ENCODE measurements at places on chromosomes 2 and 18.
A peak's percentile ranks its signal among the peaks of the same experiment; 100 is the strongest.

GRCh38 chr2:240911641-240912265 is 5.6 kb downstream of the CROCC2 start:
- DNase-seq: no peak

DNA sequence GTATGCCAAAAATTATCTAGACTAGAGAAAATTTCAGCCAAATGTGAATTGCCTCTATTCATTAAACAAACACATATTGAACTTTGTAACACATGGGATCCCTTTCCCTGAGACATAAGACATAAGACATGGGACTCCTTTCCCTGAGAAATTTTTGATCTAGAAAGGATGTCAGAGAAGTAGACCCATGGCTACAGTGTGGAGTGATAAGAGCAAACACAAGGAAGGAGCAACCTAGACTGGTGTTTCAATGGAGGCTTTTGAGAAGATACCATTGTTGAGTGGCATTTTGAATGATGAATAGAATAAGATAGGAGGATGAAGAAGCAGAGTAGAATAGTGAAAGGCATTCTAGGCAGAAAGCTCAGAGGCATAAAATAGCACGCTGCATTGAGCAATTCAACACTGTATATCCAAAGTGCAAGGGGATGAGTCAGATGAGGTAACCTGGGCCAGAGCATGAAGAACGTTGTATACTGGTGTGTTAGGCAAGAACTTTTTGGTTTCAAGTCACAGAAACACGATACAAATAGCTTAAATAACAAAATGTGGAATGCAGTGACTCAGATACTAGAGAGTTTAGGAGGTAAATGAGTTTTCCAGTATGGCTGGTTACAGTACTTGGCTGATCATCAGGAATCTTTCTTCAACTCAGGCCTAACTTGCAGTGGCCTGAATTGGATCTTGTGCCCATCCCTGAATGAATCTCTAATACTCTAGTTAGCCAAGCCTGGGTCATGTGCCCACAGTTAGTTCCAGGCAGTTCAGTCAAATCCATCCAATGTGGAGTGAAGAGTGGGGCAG is 129.8 kb upstream of the TANK start:
- DNase-seq: peak; percentile 99

GRCh38 chr2:109069331-109070194 is 59.4 kb upstream of the SH3RF3 start:
- no peak for DNase-seq

GRCh38 chr2:19873014-19873413 is 28.8 kb downstream of the TTC32 start:
- DNase-seq: no peak

DNA sequence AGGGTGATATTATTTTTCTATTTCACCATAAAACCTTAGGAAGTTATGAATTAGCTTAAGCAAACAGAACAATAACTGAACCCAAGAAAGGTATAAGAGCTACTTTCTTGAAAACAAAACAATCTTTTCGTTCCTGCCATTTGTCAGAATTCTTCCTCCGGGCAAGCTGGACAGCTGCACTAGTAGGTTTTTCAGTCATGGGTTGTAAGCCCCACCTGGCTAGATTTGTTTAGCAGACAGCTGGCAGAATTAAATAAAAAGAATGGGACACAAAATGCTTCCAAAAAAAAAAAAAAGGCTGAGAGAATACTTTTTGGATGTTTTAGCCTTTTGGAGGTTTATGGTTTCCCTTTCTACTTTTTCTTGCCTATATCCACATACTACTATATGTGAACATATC is 694.1 kb downstream of the ARHGAP15 start:
- no peak for DNase-seq

DNA sequence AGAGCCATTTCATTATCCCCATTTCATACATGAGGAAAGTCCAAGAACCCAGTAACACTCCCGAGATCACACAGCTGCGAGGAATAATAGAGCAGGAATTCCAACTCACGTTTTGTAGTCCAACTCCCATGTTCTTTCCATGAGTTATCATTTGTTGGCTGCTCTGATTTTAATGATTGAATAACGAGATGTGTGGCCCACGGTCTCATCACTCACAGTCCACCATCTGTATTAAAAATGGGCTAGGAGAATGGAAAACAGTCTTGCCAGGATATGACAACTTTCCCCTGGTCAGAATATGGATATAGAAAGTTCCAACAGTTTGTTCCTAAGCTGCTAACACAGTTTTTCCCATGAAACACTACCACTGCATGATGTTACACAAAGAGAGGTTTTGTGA is 147.5 kb downstream of the METTL4 start:
- DNase-seq: no peak

DNA sequence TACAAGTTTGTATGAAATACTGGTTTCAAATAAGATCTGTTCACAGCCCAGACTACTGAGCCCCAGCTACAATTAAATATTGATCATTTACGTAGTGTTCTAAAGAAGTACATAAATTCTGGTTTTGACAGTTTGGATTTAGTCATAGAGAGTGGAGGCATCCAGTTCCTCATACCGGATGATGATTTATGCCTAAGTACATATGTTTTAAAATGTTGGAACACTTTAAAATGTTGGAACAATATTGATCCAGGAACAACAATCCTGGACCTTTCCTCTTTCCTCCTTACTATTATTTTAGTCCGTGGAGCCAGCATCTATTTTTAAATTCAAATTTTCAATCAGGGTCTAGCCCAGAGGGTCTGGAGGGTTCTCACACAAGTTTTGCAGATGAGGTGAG is 22.8 kb upstream of the TTN start:
- no peak for DNase-seq

DNA sequence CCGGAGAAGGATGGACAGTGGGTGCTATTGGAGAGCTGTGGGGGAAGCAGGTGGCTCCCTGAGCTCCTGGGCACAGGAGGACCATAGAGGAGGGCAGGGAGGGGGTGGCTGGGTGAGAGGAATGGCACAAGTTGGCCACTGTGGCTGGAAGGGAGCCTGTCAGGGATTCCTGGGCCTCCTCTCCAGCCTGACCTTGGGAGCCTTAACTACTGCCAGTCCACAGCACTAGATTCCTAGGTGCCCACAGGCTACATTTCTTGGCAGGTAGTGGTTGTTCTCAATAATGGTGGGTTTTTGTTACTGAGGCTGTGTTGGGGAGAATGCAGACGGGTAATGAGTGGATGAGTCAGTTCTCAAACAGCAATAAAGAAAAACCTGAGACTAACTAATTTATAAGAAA is 26.0 kb downstream of the EFHD1 start:
- no peak for DNase-seq

DNA sequence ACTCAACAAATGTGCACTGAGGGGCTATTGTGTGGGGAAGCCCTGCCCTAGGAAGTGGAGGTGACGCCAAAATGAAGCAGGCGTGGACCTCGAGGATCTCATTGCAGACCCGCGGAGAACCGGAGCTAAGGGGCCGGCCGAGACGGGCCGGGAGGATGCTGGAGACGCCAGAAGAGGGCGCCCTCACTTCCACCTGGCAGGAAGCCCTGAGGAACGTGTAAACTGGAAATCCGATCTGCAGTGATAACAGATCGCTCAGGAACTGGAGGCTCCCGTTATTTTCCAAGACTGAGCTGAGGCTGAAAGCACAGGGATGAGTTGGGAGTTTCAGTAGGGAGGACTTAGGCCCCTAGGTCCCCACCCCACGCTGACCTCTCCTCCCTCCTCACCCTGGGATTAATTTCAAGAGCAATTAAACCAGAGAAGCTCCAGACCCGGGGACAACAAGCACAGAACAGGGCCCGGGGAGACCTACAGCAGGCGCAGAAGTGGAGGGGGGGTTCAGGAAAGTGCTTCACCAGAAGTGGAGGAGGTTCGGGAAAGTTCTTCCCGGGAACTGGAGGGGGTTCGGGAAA is 7.7 kb upstream of the COL6A3 start:
- DNase-seq: peak; percentile 92

DNA sequence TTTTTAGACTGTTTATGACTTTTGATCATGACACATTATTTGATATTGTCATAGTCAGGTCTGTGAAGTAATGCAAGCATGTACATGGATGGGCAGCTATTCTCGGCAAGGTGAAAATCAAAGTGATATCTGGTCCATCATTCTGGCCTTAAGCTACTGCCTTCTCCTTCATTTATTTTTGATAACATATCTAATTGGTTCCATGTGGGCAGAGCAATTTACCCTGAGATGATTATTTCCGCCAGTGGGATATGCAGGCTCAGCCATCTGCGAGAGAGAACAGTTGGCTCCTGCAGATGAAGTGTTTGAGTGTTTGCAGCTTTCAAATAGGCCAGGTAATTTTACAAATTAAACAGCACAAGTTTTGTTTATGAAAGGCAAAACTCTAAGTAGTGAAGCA is 116.4 kb downstream of the LYPD6 start:
- no peak for DNase-seq

DNA sequence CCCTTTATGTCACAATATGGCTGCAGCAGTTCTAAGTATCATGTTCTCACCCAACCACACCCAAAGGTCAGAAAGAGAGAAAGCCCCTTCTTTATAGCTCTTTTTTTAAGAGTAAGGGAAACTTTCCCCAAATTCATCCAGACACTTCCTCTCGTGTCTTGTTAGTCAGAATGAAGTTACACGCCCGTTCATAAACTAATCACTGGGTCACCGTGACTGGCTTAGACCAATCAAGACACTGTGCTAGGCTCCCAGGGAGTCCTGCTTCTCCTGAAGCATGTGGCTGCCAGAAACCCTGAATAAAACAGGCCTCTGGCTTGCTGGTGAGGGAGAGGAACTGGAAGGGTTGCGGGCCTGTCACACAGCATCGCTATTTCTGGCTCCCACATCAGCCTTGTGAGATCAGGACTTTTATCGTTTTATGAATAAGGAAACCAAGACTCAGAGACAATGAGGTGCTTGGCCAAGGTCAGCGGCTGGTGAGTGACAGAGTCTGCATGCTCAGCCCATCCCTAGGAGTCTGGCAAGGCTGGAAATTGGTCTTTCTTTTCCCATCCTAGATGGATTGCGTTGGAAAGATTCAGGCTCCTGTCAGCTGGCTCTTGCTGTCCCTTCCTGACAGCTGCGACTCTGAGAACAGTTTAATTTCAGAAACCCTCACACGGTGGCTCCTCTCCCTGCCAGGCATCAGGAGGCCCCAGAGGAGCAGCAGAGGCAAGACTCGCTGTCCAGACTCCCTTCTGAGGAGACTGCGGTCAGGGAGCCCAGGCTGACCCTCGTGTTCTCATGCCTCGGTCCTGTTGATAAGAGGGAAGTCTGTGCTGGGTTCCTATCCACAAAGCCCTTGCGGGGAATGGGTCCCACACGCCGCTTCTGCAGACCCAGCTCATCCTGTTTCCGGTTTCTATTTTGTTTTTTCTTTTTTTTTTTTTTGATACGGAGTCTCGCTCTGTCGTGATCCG is 104.5 kb upstream of the TAF1B start:
- DNase-seq: no peak

- no peak for DNase-seq
Measured at GRCh38 chr2:100217323-100217722, 74.9 kb upstream of the AFF3 start.

GRCh38 chr2:237352279-237352845 is 61.6 kb downstream of the COL6A3 start:
- DNase-seq: peak; percentile 35

DNA sequence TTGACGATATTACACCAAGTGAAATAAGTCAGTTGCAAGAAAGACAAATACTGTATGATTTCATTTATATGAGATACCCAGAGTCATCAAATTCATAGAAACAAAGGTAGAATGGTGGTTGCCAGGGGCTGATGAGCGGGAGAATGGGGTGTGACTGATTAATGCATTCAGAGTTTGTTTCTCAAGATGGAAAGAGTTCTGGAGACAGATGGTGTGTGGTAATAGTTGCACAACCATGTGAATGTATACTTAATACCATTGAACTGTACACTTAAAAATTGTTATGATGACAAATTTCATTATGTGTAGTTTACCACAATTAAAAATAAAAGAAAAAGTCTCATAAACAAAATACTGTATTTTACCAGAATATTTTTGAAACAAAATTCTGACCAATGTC is 117.3 kb downstream of the PIGN start:
- DNase-seq: peak; percentile 78

DNA sequence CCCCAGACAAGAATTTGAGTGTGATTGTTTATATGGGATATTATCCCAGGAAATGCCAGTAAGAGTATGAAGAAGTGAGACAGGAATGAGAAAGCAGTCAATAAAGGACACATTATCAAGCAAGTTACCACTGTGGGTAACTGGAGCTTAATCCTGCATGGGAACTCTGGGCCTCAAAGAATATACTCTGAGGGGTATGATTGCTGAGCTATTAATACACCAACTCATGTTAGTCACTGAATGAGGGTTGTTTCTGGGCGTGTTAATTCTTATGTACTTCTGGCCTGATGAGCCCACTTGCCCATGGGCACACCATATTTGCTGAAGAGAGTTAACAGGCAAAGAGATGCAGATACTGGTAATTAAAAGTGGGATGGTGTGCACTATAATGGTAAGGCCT is 26.6 kb upstream of the PAIP2B start:
- DNase-seq: no peak

- no peak for DNase-seq
Measured at GRCh38 chr2:47459021-47459420, 56.1 kb downstream of the MSH2 start.

DNA sequence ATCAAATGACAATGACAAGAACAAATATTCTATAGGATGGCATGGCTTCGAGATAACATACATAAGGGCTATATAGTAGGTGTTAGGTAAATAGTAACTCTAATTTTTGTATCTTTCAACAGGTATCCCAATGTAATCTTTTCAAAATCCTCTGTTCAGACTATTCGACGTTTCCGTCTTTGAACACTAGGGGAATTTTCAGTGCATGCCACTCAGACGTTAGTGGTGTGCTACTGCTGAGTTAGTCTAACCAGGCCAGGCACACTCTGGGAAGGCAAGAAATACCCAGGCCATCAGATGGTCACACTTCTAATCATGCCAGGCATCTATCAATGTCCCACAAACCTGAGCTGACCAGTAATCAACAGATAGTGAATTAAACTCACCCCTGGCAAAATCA is 14.6 kb upstream of the CREG2 start:
- DNase-seq: no peak

DNA sequence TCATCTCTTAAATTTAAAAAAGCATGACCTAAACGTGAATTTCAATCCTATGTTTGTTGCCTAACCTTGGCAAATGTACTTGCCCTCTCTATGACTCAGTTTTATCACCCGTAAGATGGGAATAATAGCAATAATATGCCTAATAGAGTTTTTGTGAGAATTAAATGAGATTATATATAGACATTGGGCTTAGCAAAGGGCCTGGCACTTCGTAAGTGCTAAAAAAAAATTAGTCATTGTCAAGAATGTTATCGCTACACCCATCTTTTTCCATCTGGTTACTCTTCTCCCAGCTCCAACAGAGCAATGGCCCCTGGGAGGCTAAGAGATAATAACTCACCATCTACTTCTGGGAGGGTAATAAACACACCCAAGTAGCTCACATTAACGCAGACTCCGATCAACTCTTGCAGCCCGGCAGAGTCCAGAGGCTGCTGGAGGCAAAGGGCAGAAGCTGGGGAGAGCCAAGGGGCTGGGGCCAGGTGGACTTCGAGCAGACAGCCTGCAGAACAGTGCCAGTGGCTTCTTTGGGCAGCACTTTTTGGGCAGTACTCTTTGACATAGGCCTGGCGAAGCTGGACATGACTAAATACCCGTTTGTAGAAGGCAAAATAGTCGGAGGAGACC is 63.9 kb upstream of the STPG4 start:
- no peak for DNase-seq

GRCh38 chr2:151302879-151303278 is 13.4 kb upstream of the NMI start:
- peak; percentile 90 for DNase-seq

GRCh38 chr2:6031200-6031867 is 339.1 kb downstream of the SOX11 start:
- DNase-seq: no peak

All from fibroblast of lung (primary cell).